ENCODE measurements at places on chromosomes 7 and 10.

DNA sequence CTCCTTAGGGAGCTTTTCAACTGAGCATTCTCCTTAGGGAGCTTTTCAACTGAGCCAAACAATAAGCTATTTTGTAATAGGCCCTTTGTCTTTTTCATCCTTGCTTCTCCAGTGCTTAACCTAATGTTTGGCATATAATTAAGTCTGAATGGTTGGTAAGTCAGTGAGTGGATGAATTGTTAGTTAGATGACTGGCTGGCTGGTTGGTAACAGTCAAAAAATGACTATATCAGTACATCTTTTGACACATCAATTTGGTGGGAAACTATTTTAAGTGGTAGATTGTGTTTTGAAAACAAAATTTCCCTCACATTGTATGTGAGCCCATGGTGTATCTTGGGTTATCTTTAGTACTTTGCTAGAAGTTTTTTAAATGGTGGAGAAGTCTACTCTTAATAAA is 16.4 kb downstream of the ING3 start:
- DNase-seq: no peak
- H3K27ac ChIP-seq: no peak overlapping the region
- no peak overlapping the region for H3K4me3 ChIP-seq
- H3K36me3 ChIP-seq: peaks cover 25% of the 10 kb centered on the region
- no peaks in the 10 kb centered on the region for H3K27me3 ChIP-seq

GRCh38 chr7:47914717-47915615 is 33.3 kb downstream of the PKD1L1 start:
- no peak for DNase-seq
- no peak overlapping the region for H3K4me3 ChIP-seq
- H3K4me1 ChIP-seq: no peaks in the 10 kb centered on the region
- no peak overlapping the region for H3K27ac ChIP-seq
- H3K36me3 ChIP-seq: no peaks in the 10 kb centered on the region

- H3K4me3 ChIP-seq: no peak overlapping the region
- H3K27ac ChIP-seq: no peak overlapping the region
- H3K27me3 ChIP-seq: no peaks in the 10 kb centered on the region
- H3K4me1 ChIP-seq: no peaks in the 10 kb centered on the region
- no peaks in the 10 kb centered on the region for H3K36me3 ChIP-seq
- DNase-seq: no peak
These were observed 25.8 kb upstream of the SH2B2 start for GRCh38 chr7:102260856-102261255.

GRCh38 chr7:24734306-24734705 is 23.0 kb downstream of the GSDME start:
- H3K36me3 ChIP-seq: no peaks in the 10 kb centered on the region
- H3K27ac ChIP-seq: no peak overlapping the region
- no peaks in the 10 kb centered on the region for H3K27me3 ChIP-seq
- DNase-seq: no peak
- H3K4me3 ChIP-seq: no peak overlapping the region

GRCh38 chr10:94777886-94778458 is 15.5 kb downstream of the CYP2C19 start:
- no peaks in the 10 kb centered on the region for H3K36me3 ChIP-seq
- no peaks in the 10 kb centered on the region for H3K4me1 ChIP-seq
- H3K27ac ChIP-seq: no peak overlapping the region
